Tongue (tissue), 3 donors: ENCODE measurements at places on chromosomes 5 and 9. TPM values are rescaled to one million over a fixed set of nuclear protein-coding genes. Genes with fewer than 3 reads are reported as not detected.

PTGR1 gene
- total RNA-seq: 81.2 TPM

CARTPT gene
- total RNA-seq: not detected

MARCOL gene
- not detected for total RNA-seq

CACNA1B gene
- total RNA-seq: 0.41 TPM

PFN3 gene
- not detected for total RNA-seq

UGT3A2 gene
- total RNA-seq: 0.21 TPM

PTGDS gene
- 10.2 TPM for total RNA-seq

CARD6 gene
- total RNA-seq: 3.1 TPM

HBEGF gene
- total RNA-seq: 18.6 TPM

KIAA0825 gene
- total RNA-seq: 13.1 TPM

HRCT1 gene
- total RNA-seq: not detected

TAS2R1 gene
- total RNA-seq: not detected

SLC36A3 gene
- not detected for total RNA-seq

SPAAR gene
- total RNA-seq: 1.8 TPM

KIF20A gene
- total RNA-seq: 24.8 TPM

CA9 gene
- total RNA-seq: 0.82 TPM

TYRP1 gene
- total RNA-seq: 0.92 TPM

SLC25A48 gene
- 1.9 TPM for total RNA-seq

MSH3 gene
- total RNA-seq: 22.2 TPM

GFI1B gene
- total RNA-seq: 0.51 TPM

PCDHA11 gene
- 0.51 TPM for total RNA-seq

PCDHGA5 gene
- 6.1 TPM for total RNA-seq

NACC2 gene
- 9.8 TPM for total RNA-seq

GRXCR2 gene
- not detected for total RNA-seq

ARHGEF28 gene
- 22.0 TPM for total RNA-seq

RLN2 gene
- total RNA-seq: not detected

PCDHGC4 gene
- total RNA-seq: 7.9 TPM

HAUS6 gene
- total RNA-seq: 14.7 TPM

SLCO6A1 gene
- not detected for total RNA-seq

CDH6 gene
- total RNA-seq: 17.4 TPM

OLFML2A gene
- total RNA-seq: 188 TPM

TMC1 gene
- 0.62 TPM for total RNA-seq

CFAP90 gene
- not detected for total RNA-seq

RFESD gene
- 0.62 TPM for total RNA-seq

DOCK2 gene
- 11.5 TPM for total RNA-seq

CDX1 gene
- 0.31 TPM for total RNA-seq

ASB6 gene
- 11.7 TPM for total RNA-seq

OR2Y1 gene
- total RNA-seq: not detected

COL23A1 gene
- total RNA-seq: 5.4 TPM

MSMP gene
- not detected for total RNA-seq

SPATA31D4 gene
- total RNA-seq: not detected

CER1 gene
- total RNA-seq: not detected

BRINP1 gene
- total RNA-seq: 0.31 TPM

ANKRD31 gene
- 0.51 TPM for total RNA-seq

NR4A3 gene
- 4.7 TPM for total RNA-seq

FABP6 gene
- not detected for total RNA-seq

ZNF618 gene
- 10.8 TPM for total RNA-seq

ZBED3 gene
- total RNA-seq: 5.5 TPM

P4HA2 gene
- 87.2 TPM for total RNA-seq

ZNF366 gene
- 3.9 TPM for total RNA-seq

PHF24 gene
- total RNA-seq: 0.31 TPM

PCAT7 gene
- not detected for total RNA-seq

LRRC19 gene
- not detected for total RNA-seq

PCDHA6 gene
- total RNA-seq: 0.82 TPM

MAMDC4 gene
- total RNA-seq: 3.8 TPM

COL27A1 gene
- 21.6 TPM for total RNA-seq

CRB2 gene
- total RNA-seq: 0.72 TPM
